ENCODE measurements at places on chromosomes 12 and 14.

GRCh38 chr12:117367006-117367638 is 5.7 kb upstream of the NOS1 start:
- DNase-seq = no peak

DNA sequence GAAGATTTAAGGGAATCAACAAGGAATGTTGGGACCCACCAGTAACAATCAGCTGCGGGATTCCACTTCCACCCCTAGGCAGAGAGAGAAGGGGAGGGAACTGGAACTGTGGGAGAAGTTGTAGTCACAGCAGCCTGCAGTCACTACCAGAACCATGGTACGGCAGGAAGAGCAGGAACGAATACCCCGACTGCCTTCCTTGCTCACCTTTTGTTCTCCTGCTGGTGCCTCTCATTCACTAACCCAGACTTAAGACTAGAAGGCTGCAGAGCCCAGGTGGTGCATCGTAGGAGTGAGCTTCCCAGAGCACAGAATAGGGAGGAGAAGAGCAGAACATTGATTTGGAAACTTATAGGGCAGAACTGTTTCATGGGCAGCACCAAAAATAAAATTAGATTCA is 154.2 kb downstream of the DYRK2 start:
- DNase-seq = no peak

DNA sequence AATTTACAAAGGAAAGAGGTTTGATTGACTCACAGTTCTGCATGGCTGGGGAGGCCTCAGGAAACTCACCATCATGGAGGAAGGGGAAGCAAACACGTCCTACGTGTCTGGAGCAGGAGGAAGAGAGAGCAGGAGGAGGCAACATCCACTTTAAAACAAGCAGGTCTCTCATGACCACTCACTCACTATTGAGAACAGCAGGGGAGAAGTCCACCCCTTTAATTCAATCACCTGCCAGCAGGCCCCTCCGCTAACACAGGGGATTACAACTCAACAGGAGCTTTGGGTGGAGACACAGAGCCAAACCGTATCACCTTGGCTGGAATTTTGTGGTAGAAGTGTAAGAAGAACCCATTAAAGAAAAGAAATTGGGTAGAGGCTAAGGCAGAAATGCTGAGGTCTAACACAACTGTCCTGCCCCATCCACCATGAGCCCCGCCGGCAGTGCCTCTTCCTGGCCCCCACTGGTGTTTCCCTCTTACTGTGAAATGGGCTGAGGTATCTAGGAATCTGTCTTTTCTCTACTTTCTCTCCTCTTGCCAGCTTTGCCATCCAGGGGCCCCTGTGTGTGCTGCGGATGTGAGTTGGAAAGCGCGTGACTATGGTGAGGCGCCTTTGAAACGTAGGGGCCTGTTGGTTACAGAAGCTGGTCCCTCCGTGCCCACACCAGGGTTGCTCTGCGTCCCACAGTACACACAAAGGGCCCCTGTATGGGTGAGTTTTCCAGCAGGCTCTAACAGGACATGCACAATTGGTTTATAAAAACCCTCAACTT is 108.0 kb upstream of the TMEM132D start:
- no peak for DNase-seq

GRCh38 chr12:131114271-131114670 is 160.6 kb downstream of the ADGRD1 start:
- DNase-seq = no peak

DNA sequence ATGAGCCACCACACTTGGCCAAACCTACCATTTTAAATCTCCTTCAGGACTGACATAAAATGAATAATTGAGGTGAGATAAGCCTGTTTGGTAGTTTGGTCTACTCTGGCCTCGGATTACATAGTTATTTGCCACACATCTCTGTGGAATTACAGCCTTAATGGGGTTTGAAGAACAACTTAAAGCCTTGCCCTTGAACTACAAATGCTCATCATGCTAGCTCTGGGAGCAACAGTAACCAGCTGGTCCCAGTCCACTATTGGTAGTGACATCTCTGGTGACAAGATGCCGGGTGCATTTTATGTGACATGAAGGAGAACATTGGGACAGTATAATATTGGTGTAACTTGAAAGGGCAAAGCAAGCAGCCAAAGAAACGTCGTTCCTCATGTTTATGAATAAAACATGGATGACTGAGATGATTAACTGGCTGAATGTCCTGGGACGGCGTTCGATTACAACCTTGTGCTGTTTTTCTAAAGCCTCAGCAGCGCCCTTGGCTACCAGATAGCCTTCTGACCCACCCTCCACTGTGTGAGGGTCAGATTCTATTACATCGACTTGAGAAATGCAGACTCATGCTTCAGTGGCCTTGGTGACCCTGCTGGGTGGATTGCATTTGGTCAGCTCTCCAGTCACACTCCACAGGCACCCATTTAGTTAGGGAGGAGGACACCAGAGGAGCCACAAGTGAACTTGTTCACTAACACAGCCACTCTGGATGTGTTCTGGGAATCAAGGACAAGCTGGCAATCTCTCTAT is 41.5 kb downstream of the BEST3 start:
- DNase-seq = no peak

- no peak for DNase-seq
Measured at GRCh38 chr14:24130717-24131548, 474 bp downstream of the FITM1 start.

DNA sequence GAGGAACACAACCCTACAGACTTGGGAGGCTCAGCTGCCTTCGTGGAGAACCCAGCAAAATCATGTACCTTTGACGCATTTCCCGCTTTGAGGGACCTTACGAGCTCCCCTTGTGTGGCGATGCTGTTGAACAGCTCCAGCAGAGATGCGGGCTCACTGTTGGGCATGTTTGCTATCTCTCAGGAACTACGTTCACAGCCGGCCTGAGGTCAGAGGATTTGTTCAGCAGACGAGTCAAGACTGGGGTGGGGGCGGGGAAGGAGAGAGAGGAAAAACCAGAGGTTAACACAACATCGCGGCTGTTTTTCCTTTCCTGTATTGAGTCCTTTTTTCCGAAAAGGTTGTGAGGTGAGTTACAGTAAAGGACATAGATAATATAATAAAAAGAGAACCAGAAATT is 45.9 kb downstream of the SLC25A47 start:
- DNase-seq = no peak

GRCh38 chr14:104359301-104359968 is 220.1 kb upstream of the C14orf180 start:
- DNase-seq = no peak

GRCh38 chr12:119649202-119649808 is 18.6 kb upstream of the PRKAB1 start:
- DNase-seq = no peak

- no peak for DNase-seq
Measured at GRCh38 chr14:63431466-63431865, 111.7 kb downstream of the PPP2R5E start.

- no peak for DNase-seq
Measured at GRCh38 chr12:58889557-58889956, 30.7 kb downstream of the LRIG3 start.

DNA sequence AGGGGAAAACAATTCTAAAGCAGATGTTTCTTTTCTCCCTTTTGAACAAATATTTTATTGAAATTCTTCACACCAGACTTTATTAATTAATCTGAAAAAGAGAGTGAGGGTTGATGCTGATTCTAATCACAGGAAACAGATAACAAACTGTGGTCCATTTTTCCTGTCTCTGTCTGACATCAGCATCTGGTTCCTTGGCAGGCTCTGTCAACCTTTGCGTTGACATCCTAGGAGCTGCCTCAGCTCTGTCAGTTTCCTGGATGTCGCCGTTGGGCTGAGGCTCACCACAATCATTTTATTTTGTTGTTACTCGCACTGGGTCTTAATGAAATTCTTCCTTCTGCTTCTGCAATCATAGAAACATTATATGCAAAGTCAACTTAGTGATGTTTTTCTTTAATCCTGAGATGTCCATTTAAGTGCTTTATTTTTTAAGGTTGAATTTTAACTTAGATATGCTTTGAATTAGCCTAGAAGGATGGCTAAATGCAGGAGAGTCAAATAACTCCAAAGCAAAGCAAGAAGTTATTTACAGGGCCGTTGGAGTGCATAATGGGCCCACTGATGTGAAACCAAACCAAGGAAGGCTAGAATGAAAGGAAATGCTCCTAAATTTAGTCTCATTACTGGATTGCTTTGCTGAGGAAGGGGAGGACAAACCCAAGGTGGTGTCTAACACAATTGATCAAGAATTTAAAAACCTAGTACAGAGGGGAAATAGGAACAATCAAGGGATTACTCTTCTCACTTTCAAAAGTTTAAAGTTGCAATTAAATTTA is 542.4 kb downstream of the FLRT2 start:
- DNase-seq = no peak

- DNase-seq = no peak
Measured at GRCh38 chr12:54954801-54955200, 29.8 kb downstream of the TESPA1 start.
